Activated CD4-positive, CD25-positive, alpha-beta regulatory T cell treated with anti-CD3 and anti-CD28 coated beads, Interleukin-2, amount 50 U/mL, for 24 hours (primary cell): ENCODE measurements at places on chromosomes 16 and 17.

DNA sequence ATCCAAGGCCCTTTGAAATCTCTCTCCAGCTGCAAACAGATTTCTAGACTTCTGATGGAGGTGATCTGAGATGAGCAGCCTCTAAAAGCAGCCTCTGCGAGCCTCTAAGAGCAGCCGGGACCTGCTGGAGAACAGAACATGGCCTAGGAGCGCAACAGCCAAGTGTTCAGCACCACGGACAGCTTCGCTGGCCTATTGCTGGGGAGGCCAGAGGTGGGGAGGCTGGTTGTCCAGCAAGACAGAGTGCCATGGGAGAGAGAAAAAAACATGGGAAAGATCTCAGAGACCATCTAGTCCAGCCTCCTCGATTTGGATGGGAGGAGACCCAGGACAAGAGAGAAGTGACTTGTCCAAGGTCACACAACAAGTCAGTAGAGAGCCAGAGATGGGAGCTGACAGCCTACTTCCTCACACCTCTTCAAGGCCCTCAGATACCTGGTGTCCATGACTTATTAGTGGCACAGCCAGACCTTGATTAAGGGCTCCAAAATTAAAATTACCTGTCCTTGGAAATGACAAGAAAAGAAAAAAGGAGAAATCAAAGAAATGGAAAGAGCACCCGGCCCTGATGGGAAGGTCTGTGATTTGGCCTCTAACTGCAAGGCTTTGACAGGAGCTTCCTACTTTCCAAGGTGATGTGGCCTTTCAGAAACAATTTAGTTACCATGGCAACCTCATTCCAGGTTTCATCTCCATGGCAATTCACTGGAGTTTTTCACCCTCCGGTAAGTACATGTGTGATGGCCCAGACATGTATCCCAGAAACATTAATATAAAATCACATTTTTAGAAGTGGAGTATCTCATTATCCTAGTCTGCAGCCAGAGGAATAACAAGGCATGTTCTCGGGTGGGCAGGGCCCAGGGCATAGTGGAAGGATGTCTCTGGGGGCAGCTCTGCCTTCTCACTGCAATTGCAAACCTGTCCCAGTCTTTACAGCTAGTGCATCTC lies 14.5 kb downstream of the RPRML start:
- no peak for ATAC-seq

DNA sequence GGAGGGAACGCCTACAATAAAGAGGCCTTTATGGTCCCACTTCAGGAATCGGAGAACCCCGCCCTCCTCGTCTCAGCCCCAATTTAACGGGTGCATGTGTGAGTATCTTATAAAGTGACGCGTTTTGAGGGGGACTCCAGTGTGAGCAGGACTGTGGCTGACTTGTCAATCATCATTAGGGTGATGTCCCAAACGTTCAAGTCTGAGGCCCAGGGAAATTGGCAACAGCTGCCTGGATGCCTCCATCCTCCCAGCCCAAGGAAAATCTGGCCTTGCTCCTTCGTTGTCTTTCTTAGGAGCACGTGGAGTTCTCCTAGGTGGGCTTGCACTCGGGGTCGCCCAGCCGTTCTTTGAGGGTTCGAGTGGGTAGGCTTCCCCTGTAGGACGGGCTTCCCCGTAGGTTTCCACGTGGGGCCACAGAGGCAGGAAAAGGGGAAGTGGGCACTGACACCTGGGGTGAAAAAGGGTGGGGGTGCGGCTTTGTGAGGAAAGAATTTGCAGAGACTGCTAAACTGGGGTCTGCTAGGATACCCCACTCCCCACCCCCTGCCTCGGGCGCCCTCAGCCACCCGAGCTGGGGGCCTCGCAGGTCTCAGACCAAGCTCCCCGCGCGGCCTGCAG lies 561 bp upstream of the HERPUD1 start:
- no peak for ATAC-seq

DNA sequence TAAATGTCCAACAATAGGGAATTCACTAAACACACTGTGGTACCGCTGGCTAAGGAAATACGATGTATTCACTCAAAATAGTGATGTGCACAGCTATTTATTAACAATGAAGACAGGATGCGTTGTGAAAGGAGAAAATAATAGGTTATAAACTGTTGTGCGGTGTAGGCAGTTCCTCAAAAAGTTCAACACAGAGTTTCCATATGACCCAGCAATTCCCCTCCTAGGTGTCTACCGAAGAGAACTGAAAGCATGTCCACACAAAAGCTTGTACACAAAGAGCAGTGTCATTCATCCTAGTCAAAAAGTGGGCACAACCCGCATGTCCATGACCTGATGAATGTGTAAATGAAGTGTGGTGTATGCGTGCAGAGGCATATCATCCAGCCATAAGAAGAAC lies 1.2 kb upstream of the CES1 start:
- ATAC-seq, result no peak

- no peak for ATAC-seq
Measured at GRCh38 chr17:17058304-17058703, 16.0 kb downstream of the MPRIP start.

- peak; percentile 29 for ATAC-seq
Measured at GRCh38 chr17:1228781-1229348, 41.4 kb upstream of the BHLHA9 start.

DNA sequence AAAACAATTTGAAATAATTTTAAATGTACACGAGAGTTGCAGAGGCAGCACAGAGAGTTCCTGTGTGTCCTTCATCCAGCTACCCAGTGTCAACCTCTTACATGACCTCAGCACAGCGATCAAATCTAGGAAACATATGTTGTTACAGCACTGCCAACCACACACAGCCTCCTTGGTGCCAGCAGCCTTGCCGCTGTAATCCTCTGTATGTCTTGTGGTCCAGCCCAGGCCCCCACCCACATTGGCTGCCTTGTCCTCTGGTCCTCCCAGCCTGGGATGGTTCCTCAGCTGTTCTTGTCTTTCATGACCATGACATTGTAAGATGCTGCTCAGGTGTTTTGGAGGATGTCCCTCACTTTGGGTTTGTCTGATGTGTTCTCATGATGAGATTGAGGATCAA lies 178.0 kb downstream of the RPTOR start:
- ATAC-seq, result no peak
